Mammary epithelial cell (primary cell): ENCODE measurements at places on chromosomes 7 and 10.

DNA sequence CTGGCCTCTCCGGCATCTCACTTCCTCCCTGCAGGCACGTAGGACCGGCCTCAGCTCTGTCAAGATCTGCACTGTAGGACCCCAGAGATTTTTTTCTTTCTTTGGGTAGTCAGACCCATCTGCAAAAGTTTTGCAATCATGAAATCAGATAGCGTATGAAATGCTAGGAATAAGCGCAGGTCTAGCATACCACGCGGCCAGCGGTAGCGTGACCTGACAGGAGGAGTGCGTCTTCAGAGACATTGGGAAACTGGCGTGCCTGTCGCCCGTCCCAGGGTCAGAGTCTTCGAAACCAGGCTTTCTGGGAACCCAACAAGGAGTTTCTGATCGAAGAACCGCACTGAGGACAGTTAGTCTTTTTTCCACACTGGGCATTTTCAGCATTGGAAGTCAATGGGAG, 100.9 kb upstream of the SH2B2 start:
- DNase-seq = no peak

GRCh38 chr7:44615149-44615611, 8.8 kb downstream of the OGDH start:
- no peak for DNase-seq

DNA sequence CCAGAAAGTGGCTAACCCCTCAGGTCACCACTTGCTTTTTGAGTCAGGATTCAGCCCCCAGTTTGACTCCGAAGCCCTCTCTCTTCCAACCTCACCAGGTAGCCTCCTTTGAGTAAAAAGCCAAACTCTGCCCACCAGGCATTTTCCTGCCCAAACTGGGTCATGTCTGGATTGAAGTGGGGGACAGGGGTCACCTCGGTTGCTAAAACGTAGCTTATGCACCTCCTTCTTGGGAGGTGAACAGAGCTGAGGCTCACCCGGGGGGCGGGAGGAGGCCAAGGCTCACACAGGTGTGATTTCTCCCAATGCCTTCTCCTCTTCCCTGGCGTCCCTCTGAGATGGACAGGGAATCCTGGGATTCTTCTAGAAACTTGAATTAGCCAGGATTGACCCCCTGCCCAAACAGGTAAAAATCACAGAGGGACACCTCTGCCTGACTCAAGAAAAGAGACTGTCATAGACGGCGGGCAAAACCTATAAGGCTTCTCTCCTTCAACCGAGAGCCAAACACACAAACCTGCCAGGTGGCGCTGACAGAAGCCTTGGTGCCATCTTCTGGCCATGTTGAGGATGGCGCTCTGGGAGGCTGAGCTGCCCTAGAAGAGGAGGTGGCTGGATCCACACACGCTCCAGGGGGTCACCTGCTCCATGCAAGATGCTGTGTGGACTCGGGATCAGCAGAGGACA, 51.6 kb downstream of the PRLHR start:
- peak; percentile 58 for DNase-seq

GRCh38 chr10:126061526-126061925, 165.2 kb downstream of the FANK1 start:
- DNase-seq = no peak

GRCh38 chr7:108063520-108063933, 60.6 kb upstream of the LAMB1 start:
- DNase-seq = peak; percentile 73

DNA sequence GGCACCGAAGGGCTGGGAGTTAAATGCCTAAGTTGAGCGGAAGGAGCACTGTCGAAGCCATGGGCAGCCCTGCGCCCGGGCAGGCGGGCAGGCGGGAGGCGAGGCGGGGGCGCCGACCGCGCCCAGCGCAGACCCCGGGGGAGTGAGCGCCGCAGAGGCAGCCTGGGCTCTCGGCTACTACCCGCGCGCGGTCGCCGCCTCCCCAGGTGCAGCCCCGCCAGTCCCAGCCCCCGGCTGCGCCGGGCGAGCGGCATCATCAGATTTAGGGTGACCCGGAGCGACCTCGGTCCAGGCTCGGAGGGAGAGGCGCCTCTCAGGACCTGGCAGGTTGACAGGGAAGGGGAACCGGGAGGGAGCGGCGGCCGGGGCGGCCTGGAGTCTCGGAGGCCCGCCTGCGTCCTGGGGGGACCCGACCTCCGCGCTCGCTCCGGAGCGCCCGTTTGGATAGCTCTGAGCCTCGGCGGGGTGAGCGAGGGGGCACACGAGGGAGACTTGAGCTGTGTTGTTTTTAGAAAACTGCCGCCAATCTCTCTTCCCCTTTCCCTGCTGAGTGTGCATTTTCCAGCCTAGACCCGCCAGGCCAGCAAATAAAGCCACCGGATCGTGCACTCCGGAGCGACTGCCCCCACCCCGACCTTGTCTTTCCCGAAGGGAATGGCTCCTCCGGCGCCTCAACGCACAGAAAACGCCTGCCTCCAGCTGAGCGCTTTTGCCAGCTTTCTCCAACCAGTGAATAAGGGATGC, 2.3 kb upstream of the NRP1 start:
- DNase-seq = peak; percentile 44

GRCh38 chr10:92761571-92761970, 71.8 kb downstream of the HHEX start:
- no peak for DNase-seq

DNA sequence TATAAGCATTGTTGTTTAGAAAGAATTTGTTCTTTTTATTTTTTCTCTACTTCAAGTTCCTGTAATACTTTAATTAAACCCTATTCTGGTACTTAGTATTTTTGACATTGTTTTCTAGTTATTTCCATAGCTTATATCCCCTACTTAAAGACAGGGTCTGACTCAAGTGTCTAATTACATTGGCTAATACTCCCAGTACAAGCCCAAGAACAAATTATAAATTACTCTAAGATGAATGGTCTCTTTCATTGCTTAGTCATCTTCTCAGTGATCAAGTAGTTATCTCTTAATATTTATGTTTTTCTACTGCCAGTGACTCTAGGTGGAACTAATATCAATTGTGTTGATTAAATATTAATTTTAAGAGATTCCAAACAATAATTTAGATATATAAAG, 21.6 kb downstream of the AHR start:
- no peak for DNase-seq

GRCh38 chr10:122498521-122498920, 37.2 kb downstream of the HTRA1 start:
- no peak for DNase-seq

DNA sequence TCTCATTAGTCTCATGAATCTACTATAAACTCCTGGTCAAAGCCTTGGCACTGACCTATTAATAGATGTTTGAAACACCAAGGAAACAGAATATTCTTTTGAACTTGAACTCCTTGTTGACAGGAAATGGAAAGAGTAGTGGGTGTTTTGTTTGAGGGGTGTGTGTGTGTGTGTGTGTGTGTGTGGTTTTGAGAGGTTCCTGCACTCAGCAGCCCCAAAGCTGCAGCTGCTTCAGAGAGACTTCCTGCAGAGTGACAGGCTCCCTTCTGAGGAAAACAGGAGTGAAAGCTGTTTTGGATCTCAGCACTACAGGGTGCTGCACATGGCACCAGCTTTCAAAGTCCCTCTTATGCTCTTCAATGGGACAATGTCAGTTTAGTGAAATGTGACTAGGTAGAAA, 546.5 kb upstream of the STEAP1 start:
- DNase-seq = no peak

GRCh38 chr10:21525367-21526187, at the start of gene SKIDA1:
SKIDA1 (minus strand) TSS chr10:21525682; CDS start chr10:21517822, 7,860 bp downstream.
- DNase-seq = peak; percentile 78

- no peak for DNase-seq
Measured at GRCh38 chr10:106765241-106765754, 399.2 kb downstream of the SORCS1 start.

- peak; percentile 1 for DNase-seq
Measured at GRCh38 chr10:9786576-9786975, 1231.1 kb upstream of the CELF2 start.

DNA sequence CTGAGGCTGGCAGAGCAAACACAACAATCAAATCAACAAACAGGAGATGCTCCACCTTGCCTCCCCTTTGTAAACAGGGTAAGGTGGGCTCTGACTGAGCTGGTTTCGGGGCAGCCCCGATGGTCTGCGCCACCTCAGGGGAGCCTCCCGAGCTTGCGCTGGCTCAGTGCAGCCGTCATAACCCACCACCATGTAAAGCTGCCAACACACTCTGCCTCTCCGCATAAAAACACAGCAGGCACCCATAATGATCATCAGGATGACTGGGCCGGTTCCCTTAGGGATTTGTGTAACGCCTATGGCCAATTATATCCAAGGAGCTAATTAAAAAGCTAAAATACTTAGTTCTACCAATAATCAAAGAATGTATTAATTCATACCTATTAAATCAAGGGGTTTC, 124.5 kb downstream of the PRPF18 start:
- DNase-seq = no peak

DNA sequence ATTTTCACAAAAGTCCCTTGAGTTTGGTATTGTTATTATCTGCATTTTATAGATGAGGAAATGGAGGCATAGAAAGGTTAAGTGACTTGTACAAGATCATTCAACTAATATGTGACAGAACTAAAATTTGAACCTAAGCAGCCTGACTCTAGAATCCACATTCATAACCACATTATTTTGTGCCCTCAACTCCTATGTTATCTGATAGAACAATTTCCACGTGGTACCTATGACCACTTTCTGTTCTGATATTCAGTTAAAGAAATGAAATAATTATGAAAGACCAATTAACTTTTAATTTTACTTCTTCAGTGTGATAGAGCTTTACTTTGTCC, 17.5 kb downstream of the BCAP29 start:
- no peak for DNase-seq

GRCh38 chr7:135964791-135965190, 12.4 kb downstream of the MTPN start:
- no peak for DNase-seq

DNA sequence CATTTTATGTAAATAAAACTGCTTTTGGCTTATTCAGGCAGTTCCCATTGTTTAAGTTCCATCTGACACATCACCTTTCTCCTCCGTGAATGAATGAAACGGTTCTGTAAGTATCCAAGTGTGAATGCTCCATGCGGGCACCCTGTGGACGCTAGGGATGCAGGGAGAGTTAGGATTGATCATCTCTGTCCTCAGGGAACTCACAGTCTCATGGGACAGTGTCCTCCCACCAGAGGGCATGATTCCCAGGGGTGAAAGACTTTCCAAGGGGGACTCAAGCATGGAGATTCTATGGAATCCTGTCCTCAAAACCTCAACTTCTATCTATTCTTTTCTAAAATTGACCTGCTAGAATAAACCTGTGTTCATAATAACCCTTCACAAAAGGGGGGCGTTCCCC, 98.8 kb downstream of the HECW1 start:
- no peak for DNase-seq

- no peak for DNase-seq
Measured at GRCh38 chr7:157682946-157683746, 346.3 kb downstream of the DNAJB6 start.

GRCh38 chr7:26709210-26709990, 155.0 kb downstream of the SKAP2 start:
- peak; percentile 11 for DNase-seq

- no peak for DNase-seq
Measured at GRCh38 chr10:79259834-79260233, 87.4 kb upstream of the PPIF start.

- DNase-seq = no peak
Measured at GRCh38 chr7:121516821-121517220, 120.7 kb upstream of the FAM3C start.

- DNase-seq = no peak
Measured at GRCh38 chr7:129902788-129903422, 49.9 kb downstream of the UBE2H start.

DNA sequence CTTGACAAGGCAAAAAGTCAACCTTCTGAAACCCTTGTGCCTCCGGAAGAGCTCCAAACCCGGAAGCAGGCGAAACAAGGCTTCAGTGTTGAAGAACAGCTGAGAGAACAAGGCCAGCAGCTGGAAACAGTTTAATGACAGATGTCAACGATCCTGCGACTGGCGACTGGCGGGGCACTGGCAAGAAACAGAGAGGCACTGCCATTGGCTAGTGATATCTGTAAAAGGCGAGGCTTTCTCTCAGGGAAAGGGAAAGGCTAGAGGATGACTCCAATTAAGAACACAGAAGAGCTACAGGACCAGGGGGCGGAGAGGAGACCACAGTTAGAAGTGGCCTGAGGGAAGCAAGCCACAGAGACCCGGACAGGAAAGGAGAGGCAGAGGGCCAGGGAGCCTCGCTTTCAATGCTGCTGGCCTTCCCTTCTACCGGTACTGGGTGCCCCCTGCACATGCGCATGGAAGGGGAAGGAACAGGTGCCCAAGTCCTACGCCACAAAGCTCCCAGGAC, 19.4 kb downstream of the ITGB1 start:
- peak; percentile 37 for DNase-seq

DNA sequence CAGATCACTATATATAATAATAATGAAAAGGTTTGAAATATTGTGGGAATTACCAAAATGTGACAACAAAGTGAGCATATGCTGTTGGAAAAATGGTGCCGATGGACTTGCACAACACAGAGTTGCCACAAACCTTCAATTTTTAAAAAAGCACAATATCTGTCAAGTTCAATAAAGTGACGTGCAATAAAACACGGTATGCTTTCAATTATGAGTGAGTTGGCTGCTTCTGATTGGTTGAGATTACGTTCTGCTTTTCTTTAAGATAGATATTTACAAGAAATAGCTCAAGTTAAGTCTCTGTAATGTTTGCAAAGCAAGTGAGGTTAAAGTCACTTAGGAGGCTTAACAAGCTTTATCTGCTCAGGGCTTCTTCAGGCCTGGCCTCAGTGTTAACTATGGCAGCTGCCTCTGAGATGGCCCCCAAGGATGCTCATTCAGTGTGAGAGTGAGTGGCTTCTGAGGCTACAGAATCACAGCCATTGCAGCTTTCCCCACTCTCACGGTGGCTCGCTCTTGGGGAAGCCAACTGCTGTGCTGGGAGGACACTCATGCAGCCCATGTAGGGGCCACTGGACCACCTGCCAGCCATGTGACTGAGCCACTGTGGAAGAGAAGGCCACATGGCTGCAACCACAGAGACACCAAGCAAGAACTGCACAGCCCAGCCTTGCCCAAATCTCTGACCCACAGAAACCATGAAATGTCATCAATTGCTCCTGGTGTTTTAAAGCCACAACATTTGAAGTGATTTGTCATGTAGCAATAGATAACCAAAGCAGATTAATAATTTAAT, 78.3 kb upstream of the TMEM72 start:
- DNase-seq = no peak

- no peak for DNase-seq
Measured at GRCh38 chr10:69475433-69475830, 24.2 kb downstream of the TSPAN15 start.
